Activated naive CD4-positive, alpha-beta T cell treated with anti-CD3 and anti-CD28 coated beads, Interleukin-2, amount 10 ng/mL, durations not matched to agents 7 days and 5 days (primary cell): ENCODE measurements at places on chromosomes 6 and 20.

- peak; percentile 54 for DNase-seq
These were observed 13.7 kb upstream of the FAM83C start for GRCh38 chr20:35305682-35306556.

DNA sequence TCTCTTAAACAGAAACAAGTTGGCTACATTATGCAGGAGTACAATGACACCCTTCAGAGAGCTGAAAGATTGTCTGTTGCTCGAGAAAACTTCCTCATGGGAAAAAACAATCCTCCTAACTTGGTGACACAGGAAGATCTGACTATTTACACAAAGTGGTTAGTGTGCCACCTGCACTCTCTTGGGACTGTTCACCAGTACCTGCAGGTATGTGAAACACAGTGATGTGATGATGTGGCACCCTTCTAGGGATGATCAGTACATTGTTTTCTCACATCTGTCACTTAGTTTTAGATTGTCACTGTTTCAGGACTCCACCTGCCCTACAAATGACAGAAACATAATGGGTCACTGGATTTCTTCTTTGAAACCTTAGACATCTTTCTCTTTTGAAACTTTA, 101.8 kb downstream of the CEP57L1 start:
- no peak for DNase-seq

- no peak for DNase-seq
These were observed 41.9 kb upstream of the FERMT1 start for GRCh38 chr20:6164421-6165341.

- no peak for DNase-seq
These were observed 248.4 kb upstream of the AGPAT4 start for GRCh38 chr6:161522276-161522675.

GRCh38 chr6:115442323-115442722, 618.4 kb downstream of the FRK start:
- DNase-seq = no peak

- peak; percentile 47 for DNase-seq
These were observed 36.9 kb downstream of the B4GALT5 start for GRCh38 chr20:49676581-49677291.

- no peak for DNase-seq
These were observed 209.3 kb upstream of the CDH4 start for GRCh38 chr20:61042506-61043385.

- DNase-seq = no peak
These were observed 9.4 kb downstream of the TREML2 start for GRCh38 chr6:41191569-41191968.

DNA sequence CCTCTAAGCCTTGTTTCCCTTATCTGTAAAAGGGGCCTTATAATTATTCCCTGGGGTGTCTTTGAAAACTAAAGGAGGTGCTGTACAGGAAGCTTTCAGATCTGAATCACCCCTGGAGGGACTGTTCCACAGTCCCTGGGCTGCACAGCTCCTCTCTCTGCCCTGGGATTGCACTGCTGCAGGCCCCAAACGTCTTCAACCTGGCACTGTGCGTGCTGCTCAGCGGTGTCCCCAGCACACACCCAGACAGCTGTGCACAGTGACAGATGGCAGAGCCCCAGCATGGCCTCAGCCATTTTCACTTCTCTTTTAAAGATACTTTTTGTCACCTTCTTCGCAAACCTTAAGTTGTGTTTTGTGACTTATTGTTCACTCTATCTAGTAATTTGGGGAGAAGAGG, 50.7 kb upstream of the INSM1 start:
- DNase-seq = no peak
